ENCODE measurements at places on chromosomes 7 and 10.

DNA sequence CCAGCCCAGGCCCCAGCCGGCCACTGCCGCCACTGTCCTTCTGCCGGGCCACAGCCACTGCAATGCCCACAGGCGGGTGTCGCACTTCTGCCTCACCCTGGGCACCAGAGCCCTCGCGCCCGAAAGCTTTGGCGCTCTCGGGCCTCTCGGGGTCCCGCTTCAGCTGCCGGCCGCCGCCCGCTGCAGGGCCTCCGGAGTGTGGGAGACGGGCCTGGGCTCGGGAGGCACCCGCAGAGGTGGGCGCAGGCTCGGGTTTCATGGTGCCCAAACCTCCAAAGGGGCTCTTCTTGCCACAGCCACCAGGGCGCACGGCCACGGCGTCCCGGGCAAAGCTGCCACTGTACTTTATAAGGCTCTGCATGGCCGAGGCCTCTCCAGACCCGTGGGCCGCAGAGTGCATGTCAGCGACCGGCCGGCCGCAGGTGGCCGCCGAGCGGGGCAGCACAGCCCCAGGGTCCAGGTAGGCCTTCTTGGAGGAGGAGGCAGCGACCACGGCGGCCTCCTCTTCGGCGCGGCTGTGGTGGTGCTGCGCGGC lies 35.9 kb downstream of the TNRC18 start:
- DNase-seq, result no peak

DNA sequence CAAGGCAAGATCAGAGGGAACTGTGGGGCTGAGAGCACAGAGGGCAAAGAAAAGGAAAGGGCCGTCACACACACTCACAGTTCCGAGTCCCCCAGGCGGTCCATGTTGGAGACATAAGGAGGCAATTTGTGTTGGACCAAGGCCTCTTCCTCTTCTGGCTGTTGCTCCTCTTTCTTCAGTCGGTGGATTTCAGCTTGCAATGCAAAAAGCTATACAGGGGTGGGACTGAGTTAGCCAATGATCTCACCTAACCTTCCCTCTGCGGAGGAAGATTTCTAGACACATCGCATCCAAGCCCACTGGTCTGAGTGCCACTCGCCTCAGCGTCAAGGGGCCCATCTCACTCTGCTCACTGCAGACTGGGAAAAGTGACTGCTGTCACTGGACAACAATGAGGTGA lies 5.5 kb downstream of the WDR91 start:
- DNase-seq, result no peak

GRCh38 chr10:114479307-114479706 lies 75.0 kb upstream of the AFAP1L2 start:
- DNase-seq, result no peak

DNA sequence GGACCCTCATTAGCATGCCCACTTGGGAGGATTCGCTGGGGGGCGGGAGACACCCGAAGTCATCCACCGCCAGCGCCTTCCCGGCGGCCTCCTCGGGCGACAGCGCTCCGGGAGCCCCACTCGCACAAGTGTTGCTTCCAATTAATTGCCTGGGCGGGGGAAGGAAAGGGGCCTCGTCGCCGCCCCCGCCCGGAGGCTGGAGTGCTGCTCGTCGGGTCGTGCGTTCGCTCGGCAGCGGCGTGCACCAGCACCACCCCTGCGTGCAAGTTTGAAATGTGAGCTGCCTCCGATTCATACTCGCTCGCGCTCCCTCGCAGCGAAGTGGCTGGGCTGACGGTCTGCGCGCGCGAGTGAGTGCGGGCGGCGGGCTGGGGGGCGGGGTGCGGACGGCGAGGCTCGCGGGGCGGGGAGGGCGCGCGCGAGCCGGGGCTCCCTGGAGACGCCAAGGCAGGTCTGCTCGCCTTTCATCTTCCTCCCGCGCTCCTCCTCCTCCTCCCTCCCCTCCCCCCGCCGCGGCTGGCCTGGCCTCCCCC lies 104.6 kb upstream of the PPIF start:
- peak; percentile 49 for DNase-seq

- DNase-seq, result no peak
Measured at GRCh38 chr10:8392216-8392615, 337.7 kb downstream of the GATA3 start.

- no peak for DNase-seq
Measured at GRCh38 chr10:78377356-78377755, 343.7 kb downstream of the RPS24 start.

DNA sequence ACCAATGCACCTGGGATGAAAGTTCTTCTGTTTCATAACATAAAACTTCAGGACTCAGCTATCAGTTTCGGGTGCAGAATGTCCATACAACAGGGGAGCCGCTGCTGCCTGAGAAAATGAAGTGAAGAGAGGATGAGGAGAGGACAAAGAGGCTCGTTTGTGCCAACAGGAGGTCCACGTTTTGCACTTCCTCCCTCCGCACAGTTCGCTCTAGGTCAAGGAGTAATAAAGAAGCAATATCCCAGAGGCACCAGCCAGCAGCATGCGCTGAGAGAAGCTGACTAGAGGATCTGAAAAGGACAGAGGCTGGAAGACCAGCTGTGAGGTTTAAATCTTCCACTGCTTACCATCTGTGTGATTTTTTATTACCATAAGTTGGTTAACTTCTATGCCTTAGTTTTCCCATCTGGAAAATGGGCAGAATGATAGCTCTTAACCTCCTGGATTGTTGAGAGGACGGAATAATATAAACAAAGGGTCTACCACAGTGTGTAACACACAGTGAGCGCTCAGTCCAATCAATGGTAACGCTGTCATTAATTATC lies 709 bp downstream of the GPAM start:
- DNase-seq, result no peak

DNA sequence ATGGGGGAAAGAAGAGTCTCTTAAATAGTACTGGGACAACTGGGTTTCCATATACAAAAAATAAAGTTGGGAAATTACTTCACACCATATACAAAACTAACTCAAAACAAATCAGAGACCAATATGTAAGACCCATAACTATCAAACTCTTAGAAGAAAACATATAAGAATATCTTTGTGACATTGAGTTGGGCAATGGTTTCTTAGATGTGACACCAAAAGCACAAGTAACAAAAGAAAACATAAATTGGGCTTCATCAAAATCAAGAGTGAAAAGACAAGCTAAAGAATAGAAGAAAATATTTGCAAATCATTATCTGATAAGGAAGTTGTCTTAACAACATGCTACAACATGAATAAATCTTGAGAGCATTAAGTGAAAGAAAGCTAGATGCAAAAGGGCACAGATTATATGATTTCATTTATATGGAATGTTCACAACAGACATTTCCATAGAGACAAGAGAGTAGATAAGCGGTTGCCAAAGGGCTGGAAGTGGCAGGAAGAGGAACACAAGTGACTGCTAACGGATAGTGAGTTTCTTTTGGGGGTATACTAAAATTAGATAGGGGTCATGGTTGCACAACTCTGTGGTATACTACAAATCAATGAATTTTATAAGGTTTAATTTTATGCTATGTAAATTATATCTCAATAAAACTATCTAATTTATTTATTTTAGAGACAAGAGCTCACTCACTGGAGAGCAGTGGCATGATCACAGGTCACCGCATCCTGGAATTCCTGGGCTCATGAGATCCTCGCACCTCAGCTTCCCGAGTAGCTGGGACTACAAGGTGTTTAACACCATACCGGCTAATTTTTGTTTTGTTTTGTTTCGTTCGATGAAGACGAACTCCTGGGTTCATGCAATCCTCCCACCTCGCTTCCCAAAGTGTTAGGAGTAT lies 35.4 kb downstream of the JMJD1C start:
- no peak for DNase-seq

DNA sequence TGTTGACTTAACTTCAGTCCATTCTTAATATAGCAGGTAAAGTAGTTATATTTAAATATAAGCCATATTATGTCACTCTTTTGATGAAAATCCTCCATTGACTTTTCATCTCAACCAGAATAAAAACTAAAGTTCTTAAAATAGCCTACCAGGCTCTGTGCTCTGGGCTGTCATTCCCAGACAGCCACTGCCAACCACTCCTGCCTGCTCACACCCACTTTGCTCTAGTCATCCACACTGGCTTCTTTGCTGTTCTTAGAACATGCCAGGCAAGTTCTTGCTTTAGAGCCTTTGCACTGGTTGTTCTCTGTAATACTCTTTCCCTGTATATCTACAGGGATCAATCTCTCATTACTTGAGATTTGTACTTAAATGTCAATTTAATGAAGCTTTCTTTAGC lies 80.6 kb downstream of the ZEB1 start:
- no peak for DNase-seq
